HCT116 (cell line): ENCODE measurements at places on chromosomes 16 and 17.

GRCh38 chr16:87936375-87937230 lies at the start of gene CA5A:
Gene CA5A, minus strand, starts transcription at chr16:87936529. Its CDS starts 79 bp downstream, at chr16:87936450.
- no peaks in the 10 kb centered on the region for H3K4me1 ChIP-seq
- H3K27me3 ChIP-seq: no peaks in the 10 kb centered on the region
- H3K27ac ChIP-seq: no peak within 1 kb of the TSS

DNA sequence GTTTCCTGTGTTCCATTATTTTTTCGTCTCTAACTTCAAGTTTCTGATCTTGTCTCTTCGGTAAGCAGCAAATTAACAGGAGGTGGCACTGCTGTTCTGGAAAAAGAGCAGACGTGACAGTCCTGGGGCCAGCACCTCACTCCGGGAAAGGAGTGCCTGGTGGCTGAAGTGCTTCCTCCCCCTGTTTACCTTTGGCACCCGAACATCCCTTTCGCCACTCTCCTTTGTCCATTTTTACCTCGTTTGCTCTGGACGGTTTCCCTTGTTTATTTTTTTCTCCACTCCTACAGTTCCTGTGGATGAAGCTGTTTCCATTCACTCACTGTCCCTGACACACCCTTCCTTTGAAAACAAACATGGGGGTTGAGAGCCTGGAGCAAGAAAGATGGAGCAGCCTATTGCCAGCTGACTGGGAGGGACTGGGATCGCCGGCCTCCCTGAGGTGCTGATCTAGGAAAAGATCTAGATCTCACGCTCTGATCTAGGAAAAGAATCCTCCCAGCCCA lies 12.6 kb downstream of the SAP30BP start:
- no peaks in the 10 kb centered on the region for H3K27me3 ChIP-seq
- no peak for DNase-seq
- H3K4me3 ChIP-seq: no peak overlapping the region
- H3K27ac ChIP-seq: peak overlapping the region; percentile 5; the same call in 1 of the 2 replicates

DNA sequence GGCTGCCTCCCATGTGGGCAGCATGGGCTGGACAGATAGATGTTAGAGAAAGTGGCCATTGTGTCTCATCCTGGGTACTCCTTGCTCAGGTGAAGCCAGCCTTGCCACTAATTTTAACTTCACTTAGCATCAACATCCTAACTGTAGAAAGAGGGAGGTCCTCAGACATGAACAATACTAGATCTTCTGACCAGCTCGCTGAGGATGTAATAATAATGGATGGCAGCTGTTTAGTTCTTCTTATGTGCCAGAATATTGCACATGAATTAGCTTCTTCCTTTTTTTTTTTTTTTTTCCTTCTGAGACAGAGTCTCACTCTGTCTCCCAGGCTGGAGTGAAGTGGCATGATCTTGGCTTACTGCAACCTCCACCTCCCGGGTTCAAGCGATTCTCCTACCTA lies 232.4 kb downstream of the CCDC182 start:
- peaks cover 10% of the 10 kb centered on the region for H3K4me1 ChIP-seq
- no peaks in the 10 kb centered on the region for H3K36me3 ChIP-seq
- H3K27me3 ChIP-seq: no peaks in the 10 kb centered on the region
- H3K4me3 ChIP-seq: no peak overlapping the region

- peak; percentile 21 for DNase-seq
- peaks cover 24% of the 10 kb centered on the region for H3K4me1 ChIP-seq
- H3K36me3 ChIP-seq: no peaks in the 10 kb centered on the region
Measured at GRCh38 chr16:66604376-66605176, at the start of gene CMTM3. Gene CMTM3, plus strand, starts transcription at chr16:66604704. Its CDS starts 102 bp downstream, at chr16:66604806.

DNA sequence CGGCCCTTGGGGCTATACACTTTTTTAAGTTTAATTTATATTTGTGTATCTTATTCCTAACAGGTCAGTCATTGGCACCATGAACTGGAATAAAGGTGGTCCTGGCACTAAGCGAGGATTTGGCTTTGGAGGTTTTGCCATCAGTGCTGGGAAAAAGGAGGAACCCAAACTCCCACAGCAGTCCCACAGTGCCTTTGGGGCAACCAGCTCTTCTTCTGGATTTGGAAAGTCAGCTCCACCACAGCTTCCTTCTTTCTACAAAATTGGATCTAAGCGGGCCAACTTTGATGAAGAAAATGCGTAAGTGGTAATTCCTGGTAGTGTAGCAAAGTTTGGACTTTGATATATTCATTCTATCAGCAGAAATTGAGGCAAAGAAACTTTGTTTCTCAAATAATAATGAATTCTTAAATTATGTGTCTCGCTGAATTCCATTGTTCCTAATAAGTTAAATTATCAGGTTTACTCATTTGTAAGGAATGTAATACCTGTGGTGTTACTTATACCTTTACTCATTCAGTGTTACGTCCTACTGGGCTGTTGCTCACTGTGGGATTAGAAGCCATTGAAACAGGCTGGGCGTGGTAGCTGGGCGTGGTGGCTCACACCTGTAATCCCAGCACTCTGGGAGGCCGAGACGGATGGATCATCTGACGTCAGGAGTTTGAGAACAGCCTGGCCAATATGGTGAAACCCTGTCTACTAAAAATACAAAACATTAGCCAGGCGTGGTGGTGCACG lies 13.2 kb downstream of the DDX42 start:
- no peaks in the 10 kb centered on the region for H3K27me3 ChIP-seq
- peak overlapping the region; percentile 49; the same call in 1 of the 2 replicates for H3K27ac ChIP-seq
- peaks cover 44% of the 10 kb centered on the region for H3K36me3 ChIP-seq

DNA sequence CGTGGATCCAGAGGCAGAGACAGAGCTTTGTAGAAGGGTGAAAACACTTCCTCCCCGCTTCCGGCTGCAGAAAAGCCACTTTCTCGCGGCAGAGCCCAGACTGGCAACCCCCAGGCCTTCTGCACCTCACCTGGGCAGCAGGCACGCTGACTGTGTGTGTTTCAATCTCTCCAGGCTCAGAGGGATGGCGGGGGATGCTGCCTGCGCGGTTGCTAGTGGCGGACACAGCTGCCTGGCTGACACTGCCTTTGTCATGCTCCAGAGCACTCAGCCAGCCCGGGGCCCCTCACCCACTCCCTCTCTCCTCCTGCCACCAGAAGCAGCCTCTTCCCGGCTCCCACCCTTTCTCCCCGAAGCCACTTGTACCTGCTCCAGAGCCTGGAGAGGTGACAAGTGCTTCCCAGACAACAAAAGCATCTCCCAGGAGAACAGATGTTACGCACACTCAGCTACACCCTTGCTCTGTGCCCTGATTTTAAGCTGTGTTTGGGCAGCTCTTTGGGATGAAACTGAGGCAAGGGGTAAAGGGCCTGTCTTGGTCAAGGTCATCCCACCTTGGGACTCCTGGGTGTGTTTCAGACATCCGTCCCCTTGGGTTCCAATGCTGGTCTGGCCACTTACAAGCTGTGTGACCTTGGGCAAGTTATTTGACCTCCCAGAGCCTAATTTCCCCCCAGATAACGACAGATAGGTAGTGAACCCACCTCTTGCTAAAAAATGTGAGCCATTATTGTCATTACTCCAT lies 9.2 kb upstream of the GLIS2 start:
- H3K27me3 ChIP-seq: no peaks in the 10 kb centered on the region
- H3K4me3 ChIP-seq: peak overlapping the region; percentile 80
- no peak for DNase-seq
- peaks cover 44% of the 10 kb centered on the region for H3K4me1 ChIP-seq
- H3K36me3 ChIP-seq: no peaks in the 10 kb centered on the region

- no peaks in the 10 kb centered on the region for H3K4me1 ChIP-seq
- DNase-seq: no peak
- H3K27me3 ChIP-seq: no peaks in the 10 kb centered on the region
- H3K36me3 ChIP-seq: no peaks in the 10 kb centered on the region
- H3K4me3 ChIP-seq: no peak overlapping the region
Measured at GRCh38 chr17:19574956-19575355, 41.3 kb downstream of the SLC47A1 start.
